Breast epithelium (tissue), 4 donors: ENCODE measurements at places on chromosomes 1 and 21. TPM values are rescaled to one million over a fixed set of nuclear protein-coding genes. Genes with fewer than 3 reads are reported as not detected.

- DNase-seq = no peak
- no peaks in the 10 kb centered on the region for H3K27me3 ChIP-seq
- no peak overlapping the region for H3K27ac ChIP-seq
- no peaks in the 10 kb centered on the region for H3K36me3 ChIP-seq
These were observed 25.1 kb upstream of the ZNF362 start for GRCh38 chr1:33231166-33231565.

GRCh38 chr1:21926065-21926464, 11.0 kb downstream of the HSPG2 start:
- no peak overlapping the region for H3K4me3 ChIP-seq
- peaks cover 5% of the 10 kb centered on the region for H3K4me1 ChIP-seq

DNA sequence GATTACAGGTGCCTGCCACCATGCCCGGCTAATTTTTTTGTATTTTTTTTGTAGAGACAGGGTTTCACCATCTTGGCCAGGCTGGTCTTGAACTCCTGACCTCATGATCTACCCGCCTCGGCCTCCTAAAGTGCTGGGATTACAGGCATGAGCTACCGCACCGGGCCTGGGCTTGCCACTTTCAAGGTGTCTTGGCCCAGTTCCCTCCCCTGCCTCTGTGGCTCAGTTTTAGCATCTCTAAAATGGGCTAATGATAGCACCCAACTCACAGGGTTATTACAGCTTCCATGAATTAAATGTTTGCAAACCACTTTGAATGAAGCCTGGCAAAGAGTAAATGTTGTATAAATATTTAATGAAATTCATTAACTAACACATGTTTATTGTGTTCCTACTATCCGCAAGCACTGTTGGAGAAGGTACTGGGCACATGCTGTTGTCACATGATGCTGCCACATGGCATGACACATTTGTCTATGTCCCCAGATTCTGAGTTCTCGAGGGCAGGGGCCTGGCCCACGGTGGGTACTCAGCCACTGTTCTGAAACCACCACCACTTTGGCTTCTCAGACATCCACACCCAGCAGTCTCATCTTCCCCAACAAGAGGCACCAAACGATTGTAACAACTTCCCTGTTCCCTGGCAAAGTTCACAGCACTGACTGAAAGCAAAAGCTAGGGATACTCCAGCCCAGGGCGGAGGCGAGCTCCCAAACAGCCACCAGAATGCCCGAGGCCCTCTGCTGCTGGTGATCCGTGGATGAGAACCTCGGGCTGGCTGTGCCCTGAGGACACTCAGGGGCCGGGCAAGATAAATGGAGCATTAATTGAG, 9.7 kb downstream of the IFFO2 start:
- H3K27ac ChIP-seq = peak overlapping the region; percentile 83
- no peaks in the 10 kb centered on the region for H3K27me3 ChIP-seq
- peaks cover 15% of the 10 kb centered on the region for H3K4me1 ChIP-seq
- DNase-seq = no peak
- H3K36me3 ChIP-seq = no peaks in the 10 kb centered on the region
- no peak overlapping the region for H3K4me3 ChIP-seq

DNA sequence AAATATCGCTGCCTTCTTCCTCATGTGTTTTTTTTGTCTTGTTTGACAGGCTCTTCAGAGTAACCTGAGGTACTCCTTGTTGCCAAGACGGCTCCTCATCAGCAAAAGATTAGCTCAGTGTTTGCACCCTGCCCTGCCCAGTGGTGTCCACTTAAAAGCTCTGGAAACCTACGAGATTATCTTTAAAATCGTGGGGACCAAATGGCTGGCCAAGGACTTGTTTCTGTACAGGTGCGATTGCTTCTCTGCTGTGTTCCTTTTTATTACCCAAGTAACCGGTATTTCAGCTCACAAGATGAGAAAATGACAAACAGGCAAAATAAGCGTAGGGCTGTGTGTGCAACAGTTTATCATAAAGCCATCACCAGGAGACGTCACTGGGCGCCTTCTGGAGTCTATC, 42.4 kb downstream of the DOP1B start:
- no peaks in the 10 kb centered on the region for H3K36me3 ChIP-seq
- peak overlapping the region; percentile 30 for H3K27ac ChIP-seq
- DNase-seq = no peak
- no peaks in the 10 kb centered on the region for H3K27me3 ChIP-seq

- H3K4me3 ChIP-seq = no peak overlapping the region
- DNase-seq = no peak
- H3K4me1 ChIP-seq = peaks cover 5% of the 10 kb centered on the region
- H3K27ac ChIP-seq = peak overlapping the region; percentile 73
- no peaks in the 10 kb centered on the region for H3K36me3 ChIP-seq
- no peaks in the 10 kb centered on the region for H3K27me3 ChIP-seq
These were observed 68.4 kb downstream of the EPHB2 start for GRCh38 chr1:22778862-22779520.

GRCh38 chr1:173864179-173864867, 3.5 kb downstream of the GAS5 start:
- no peaks in the 10 kb centered on the region for H3K36me3 ChIP-seq
- DNase-seq = no peak
- H3K27ac ChIP-seq = no peak overlapping the region
- H3K27me3 ChIP-seq = no peaks in the 10 kb centered on the region
- H3K4me3 ChIP-seq = no peak overlapping the region
- H3K4me1 ChIP-seq = no peaks in the 10 kb centered on the region

FAM177B gene
- total RNA-seq = 2.3 TPM

MARK1 gene
- 6.6 TPM for total RNA-seq

GRCh38 chr1:205430696-205431305, 8.9 kb upstream of the LEMD1 start:
- peak overlapping the region; percentile 79 for H3K4me3 ChIP-seq
- H3K36me3 ChIP-seq = no peaks in the 10 kb centered on the region
- no peaks in the 10 kb centered on the region for H3K27me3 ChIP-seq
- no peak for DNase-seq
- H3K4me1 ChIP-seq = no peaks in the 10 kb centered on the region
